ENCODE measurements at places on chromosomes 3 and 15.

DNA sequence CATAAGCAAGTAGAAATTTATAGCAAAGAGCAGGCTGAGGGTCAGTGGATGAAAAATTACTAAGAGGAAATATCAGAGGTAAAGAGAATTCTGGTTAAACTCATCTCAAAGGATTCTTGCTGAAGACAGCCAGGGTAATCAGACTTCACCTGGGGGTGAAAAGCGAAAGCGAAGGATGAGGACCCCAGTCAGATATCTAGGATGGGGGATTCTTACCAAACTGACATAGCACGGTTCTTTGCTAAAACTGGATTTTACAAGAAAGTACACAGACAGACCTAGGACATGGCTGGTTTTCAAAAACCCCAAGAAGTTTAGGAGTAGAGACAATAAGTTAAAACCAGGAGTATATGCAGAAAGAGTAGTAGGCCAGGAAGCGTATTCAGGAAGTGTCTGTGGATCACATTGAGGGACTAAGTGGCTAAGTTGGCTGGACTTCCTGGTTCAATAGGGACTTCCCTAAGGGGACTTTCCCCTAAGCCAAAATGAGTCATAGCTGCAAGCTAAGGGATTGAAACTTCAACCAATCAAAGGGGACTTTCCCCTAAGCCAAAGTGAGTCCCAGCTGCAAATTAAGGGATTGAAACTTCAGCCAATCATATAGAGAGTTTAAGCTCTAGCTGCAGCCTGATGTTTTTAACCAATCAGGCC, 2.4 kb upstream of the CFAP91 start:
- DNase-seq: peak; percentile 43

GRCh38 chr15:92146511-92147150, 247.1 kb upstream of the ST8SIA2 start:
- no peak for DNase-seq

GRCh38 chr15:82168296-82168695, 94.2 kb downstream of the EFL1 start:
- no peak for DNase-seq

DNA sequence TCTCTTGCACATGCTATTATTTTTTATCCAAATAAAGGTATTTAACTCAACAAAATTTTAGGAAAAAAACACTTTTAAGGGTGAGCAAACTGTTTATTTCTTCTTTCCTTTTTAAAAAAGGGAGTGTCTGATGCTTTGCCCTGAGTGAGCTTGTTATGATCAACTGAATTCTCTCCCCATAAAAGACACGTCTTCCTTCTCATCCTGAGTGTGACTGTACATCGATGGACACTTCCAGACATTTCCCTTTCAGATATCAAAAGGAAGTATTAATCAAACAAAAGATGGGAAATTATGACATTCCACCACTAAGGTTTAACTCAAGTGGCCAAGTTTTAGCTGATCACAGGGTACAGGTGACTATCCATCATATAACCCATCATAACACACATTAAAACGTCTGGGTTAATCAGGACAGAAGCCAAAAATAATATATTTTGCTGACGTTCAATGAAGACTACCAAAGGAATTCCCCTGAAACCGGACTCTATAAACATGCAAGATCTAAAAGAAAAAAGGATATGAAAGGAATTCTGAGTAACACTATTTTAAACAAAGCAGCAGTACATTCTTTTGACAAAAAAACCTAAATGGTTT, 354.8 kb downstream of the MECOM start:
- DNase-seq: no peak

- DNase-seq: peak; percentile 72
Observed at GRCh38 chr3:16132190-16132589, 42.3 kb upstream of the GALNT15 start.

- no peak for DNase-seq
Observed at GRCh38 chr15:74903676-74904075, 3.0 kb downstream of the FAM219B start.

DNA sequence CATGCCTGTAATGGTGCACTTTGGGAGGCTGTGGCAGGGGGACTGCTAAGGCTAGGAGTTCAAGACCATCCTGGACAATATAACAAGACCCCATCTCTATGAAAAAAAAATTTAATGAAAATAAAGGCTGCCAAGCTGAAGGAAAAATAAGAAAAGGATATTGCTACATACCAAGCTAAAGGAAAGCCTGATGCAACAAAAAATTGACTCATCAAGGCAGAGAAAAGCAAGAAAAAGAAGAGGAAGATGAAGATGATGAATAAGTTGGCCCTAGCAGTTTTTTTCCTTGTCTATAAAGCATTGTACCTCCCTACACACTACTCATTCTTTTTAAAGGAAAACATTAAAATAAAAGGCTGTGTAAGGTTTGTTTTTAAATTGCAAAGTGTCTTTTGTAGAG, 441.9 kb upstream of the MDFIC2 start:
- DNase-seq: no peak

- no peak for DNase-seq
Observed at GRCh38 chr3:21754839-21755238, 3.8 kb upstream of the ZNF385D start.

- DNase-seq: peak; percentile 28
Observed at GRCh38 chr3:141335531-141336061, 32.7 kb upstream of the ZBTB38 start.

DNA sequence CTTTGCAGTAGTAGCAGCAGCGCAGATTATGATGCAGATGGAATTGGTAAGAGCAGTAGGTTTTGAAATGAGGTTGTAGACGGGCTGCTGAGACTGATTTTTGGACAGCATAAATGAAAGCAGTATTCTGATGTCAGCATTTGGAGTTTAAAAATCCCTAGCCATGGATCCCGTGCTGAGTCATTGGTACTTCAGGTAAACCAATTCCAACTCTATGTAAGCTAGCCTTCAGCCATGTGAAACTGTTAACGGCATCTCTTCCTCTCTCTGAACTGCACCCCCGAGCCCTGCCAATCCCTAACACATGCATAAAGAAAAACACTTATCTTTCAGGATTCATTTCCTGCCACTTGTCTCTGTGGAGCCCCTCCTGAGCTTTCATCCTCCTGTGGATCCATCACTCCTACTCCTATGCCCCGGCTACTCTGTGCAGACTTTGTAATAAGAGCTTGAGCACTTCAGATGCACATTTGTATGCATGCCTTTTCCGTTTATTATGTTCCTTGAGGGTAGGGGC, 119.0 kb downstream of the AKAP13 start:
- DNase-seq: no peak

- no peak for DNase-seq
Observed at GRCh38 chr3:126414961-126415660, 20.4 kb downstream of the CFAP100 start.

GRCh38 chr3:25143356-25144025, 284.6 kb upstream of the RARB start:
- peak; percentile 44 for DNase-seq

DNA sequence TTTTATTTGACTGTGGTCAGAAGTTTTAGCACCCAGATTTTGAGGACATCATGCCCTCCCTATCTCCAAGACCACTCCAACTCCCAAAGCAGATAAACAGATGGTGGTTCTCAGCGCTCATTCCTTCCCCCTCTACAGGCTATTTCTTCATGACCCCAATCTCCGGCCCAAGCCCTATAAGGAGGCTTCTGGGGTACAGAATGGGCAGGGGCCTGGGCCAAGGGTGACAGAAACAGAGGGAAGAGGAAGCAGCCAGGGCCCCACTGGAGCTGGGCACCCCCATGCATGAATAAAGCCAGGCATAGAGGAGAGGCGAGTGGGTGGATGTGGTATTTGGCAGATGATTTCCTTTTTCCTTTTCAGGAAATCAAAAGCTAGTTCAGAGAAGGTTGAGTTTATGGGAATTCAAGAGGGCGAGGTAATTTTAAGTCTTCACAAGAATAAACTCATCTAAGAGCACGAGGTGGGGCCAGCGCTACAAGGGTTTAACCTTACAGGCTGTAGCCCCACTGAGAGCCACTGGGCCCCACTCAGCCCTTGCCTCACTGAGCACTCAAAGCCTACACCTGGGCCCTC, 104.8 kb upstream of the HERC1 start:
- no peak for DNase-seq

DNA sequence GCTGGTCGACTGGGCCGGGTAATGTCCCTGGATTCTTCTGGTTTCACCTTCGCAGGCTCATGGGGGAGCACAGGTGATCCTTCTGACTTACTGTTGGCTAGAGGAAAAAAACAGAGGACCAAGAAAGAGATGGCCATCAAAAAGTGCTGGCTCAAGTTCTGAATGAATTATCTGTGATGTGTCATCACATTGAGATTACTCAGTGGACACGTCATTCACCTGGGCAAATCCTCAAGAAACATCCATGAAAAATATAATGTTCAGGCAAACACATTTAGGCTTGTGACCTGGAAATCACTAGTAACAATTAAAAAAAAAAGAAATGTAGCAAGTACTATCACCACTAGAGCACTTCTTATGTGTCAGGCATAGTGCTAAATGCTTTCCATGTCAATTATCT, 81.5 kb upstream of the SLC2A2 start:
- peak; percentile 46 for DNase-seq

- DNase-seq: no peak
Observed at GRCh38 chr3:152564459-152564858, 270.5 kb upstream of the P2RY1 start.

GRCh38 chr3:40586901-40587300, 62.1 kb downstream of the ZNF621 start:
- DNase-seq: no peak

DNA sequence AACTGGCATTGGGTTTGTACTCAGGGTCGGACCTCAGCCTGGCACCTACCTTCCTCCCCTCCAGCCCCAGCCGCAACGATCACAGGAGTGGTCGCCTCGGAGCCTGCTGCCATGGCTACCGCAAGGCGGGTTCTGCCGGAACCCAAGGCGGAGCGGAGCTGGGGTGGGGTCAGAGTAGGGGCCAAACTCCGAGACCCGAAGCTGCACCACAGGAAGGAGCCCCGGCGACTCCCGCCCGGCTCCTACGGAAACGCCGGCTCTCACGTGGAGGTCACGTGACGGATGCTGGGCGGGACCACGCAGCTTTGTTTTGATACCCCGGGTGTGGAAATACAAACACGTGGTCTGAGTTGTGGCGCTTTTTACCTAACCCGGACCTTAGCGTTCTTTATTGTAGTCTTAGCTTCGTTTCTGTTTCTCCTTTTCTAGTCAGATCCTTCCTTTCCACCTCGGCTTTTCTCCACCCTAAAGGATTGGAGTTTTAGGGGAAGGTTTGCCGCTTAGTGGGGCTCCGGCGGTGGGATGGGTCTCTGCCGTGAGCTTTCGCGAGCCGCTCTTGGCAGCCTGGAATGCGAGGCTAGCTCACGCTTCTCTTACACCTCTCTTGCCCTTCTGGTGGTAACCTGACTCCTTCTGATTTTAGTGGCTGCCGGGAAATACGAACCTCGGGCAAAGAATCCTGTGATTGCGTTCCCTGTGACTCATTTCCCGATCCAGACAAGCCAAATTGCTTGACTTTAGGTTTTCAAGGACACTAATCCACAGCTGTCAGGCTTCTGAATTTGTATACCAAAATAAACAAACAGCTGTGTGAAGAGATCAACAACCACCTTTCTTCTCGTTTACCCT, at the start of gene HSPBAP1:
Gene HSPBAP1 (minus strand): TSS at position 264 of the 849 bp plus-strand sequence. CDS start 151 bp downstream, at position 113.
- DNase-seq: peak; percentile 90

DNA sequence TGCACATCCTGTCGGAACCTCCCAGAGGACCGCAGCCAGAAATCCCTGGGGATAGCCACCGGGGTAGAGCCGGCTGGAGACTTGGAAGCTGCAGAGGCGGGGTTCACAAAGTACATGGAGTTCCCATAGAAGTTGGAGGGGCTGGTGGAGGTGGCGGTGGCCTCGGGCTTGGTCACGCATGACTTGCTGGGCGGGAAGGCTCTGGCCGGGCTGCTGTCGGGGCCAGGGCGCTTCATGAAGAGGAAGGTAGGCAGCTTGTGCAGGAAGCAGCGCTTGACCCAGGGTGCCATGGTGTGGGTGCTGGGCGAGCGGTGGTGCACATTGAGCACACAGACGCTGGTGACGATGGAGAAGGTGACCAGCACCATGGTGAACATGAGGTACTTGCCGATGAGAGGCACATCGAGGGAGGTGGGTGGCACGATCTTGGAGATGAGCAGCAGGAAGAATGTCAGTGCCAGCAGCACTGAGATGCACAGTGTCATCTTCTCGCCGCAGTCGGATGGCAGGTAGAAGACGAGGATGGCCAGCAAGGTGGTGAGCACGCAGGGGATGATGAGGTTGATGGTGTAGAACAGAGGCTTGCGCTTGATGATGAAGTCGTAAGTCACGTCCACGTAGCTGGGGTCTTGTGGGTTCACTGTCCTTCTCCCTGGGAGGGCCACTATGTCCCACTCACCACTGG, 8.4 kb upstream of the CHRNA3 start:
- DNase-seq: no peak

GRCh38 chr15:56251315-56252095, 7.8 kb upstream of the RFX7 start:
- DNase-seq: no peak

GRCh38 chr3:58021072-58021959, 13.1 kb downstream of the FLNB start:
- DNase-seq: peak; percentile 71

DNA sequence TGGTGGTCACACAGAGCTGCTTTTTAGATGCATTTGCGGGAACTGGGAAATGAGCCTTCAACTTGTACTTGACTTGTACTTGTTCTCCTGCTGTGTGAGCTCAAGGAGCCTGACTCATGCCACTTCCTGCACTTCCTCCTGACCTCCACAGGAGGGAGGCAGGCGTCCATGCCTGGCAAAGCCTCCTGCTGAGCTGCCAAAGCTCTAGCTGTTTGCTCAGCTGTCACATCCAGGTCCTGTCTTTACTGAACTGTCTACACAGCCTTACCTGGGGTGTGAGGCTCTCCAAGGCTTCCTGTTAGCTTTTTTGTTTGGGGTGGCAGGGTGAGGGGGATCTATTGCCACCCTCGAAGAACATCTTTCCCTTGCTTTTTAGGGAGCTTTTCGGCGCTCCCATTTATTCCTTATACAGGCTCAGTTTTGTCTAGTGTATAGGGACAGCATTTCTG, 6.4 kb downstream of the THPO start:
- DNase-seq: peak; percentile 20

GRCh38 chr15:41919201-41919820, 25.5 kb upstream of the SPTBN5 start:
- DNase-seq: no peak

DNA sequence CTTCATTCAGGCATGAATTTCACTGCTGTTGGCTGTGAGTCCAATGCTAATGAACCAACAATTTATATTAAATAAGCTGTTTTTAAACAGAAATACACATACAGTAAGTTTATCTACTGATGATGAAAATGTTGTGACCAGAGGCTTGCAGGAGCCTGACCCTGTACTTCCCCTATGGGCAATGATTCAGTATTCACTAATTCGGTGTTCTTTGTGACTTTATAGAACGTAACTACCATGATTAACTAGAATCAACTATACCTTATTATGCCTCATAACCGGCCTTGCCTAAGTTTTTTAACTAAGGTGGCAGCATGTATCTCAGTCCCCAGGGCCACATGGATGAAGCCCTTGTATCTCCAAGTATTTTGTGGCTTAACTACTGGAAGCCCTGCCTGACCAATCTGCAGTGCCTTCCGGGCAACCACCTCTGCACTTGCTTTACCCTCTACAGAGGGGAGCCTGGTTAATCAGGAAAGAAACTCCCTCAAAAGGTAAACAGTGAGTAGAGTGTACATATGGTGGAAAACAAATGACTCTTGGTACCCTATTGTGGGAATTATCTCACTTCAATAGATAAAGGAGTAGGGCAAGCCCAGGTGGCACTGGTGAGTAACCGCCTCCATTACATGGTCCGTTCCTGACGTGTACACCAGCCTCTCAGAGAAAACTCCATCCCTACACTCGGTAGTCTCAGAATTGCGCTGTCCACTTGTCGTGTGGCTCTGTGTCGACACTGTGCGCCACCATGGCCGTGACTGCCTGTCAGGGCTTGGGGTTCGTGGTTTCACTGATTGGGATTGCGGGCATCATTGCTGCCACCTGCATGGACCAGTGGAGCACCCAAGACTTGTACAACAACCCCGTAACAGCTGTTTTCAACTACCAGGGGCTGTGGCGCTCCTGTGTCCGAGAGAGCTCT, 11.6 kb upstream of the CLDN18 start:
- DNase-seq: peak; percentile 19

All from foreskin keratinocyte (primary cell).